Stimulated activated CD8-positive, alpha-beta memory T cell treated with anti-CD3 and anti-CD28 coated beads, Interleukin-7, amount 100 ng/mL, for 24 hours (primary cell): ENCODE measurements at places on chromosomes 12 and 14.

- DNase-seq = no peak
Observed at GRCh38 chr12:31929027-31929526, 30.1 kb upstream of the RESF1 start.

DNA sequence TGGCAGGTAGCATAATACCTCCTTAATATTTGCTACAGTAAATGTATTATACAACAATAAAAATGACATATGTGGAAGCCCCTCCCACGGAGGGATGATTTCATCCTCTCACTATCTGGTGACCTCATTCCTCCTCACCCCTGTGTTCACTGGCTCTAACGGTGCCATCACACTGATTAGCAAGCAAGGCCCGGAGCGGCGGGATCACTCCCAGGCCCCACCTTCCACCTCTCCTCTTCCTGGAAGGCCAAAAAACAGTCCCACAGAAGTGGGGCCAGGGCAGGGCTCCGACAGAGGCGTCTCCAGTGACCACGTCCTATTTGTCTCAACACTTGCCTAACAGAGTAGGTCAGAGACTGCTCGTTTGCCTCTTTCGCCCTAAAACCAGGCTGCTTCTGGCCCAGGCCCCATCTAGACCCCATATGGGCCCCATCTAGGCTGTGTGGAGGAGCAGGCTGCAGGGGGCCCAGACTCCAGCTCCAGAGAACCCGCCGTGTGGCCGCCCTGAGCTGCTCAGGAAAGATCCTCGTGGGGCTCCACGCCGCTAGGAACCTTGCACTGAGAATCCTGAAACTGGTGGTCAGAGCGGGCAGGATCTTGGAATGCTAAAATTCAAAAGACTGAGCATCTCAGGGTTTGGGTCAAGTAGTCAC, 3.7 kb downstream of the SELPLG start:
- DNase-seq = no peak

- DNase-seq = no peak
Observed at GRCh38 chr12:14665354-14666348, 30.7 kb downstream of the GUCY2C start.

DNA sequence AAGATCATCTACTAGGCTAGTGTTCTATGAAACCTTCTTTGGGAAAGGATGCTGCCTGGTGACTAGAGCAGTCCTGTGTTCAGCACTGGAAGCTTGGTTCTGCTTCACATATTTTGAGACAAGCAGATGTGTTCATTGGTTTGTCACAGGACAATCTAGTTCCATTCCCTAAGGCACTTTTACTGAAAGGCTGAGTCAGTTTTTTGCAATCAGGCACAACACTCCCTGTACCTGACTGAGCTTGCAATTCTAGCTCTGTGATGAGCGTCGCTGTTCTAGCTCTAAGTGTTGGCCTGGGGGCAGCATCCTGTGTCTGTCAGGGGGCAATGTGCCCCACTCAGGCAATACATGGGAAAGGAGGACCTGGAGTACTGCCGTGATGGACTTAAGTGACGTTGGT, 144.4 kb downstream of the CAND1 start:
- DNase-seq = no peak

DNA sequence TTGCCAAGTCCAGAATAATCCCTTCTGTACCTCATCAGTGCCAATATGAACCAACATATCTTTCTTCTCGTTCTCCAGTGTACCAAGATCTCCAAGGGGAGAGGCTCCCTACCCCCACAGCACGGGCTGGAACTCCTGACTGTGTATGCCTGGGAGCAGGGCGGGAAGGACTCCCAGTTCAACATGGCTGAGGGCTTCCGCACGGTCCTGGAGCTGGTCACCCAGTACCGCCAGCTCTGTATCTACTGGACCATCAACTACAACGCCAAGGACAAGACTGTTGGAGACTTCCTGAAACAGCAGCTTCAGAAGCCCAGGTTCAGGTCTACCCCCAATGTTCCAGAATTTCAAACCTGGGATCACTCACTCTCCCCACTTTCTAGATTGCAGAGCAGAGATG, 10.5 kb upstream of the OAS2 start:
- no peak for DNase-seq

DNA sequence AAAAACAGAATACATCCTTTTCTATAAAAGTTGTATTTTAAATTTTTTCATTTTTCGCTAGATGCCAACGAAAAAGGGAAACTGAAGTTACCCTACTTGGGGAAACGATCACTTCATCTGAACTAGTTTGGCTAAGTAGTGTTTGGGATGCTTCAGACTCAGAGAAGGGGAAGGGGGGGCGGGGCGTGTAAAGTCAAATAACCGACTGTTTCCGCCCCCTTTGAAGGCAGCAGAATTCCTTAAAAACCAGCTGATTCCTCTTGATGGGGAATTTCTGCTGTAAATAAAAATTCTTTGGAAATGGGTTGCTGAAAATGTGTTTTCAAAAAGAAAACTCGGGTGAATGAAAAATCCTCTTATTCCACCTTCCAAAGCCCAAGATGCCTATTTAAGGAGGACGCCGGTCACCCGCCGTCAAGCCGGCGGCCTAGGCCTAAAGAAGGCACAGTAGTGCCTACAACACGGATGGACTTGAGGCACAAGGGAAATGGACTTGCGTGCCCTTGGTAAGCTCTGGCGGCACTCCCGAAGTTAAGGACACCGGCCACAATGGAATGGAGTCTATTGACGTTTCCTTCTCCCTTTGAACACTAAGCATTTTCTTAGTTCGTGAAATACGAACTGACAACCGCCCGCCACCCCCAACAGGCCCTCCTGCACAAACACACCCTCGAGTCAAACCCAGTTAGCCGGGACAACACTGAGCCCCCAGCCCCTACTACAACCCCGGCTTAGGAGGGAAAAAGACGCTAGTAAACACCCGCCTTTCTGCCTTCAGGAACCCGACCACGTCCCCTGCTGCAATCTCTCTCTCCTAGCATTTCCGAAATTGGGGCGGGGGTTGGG, 1.9 kb downstream of the ATXN2 start:
- no peak for DNase-seq

DNA sequence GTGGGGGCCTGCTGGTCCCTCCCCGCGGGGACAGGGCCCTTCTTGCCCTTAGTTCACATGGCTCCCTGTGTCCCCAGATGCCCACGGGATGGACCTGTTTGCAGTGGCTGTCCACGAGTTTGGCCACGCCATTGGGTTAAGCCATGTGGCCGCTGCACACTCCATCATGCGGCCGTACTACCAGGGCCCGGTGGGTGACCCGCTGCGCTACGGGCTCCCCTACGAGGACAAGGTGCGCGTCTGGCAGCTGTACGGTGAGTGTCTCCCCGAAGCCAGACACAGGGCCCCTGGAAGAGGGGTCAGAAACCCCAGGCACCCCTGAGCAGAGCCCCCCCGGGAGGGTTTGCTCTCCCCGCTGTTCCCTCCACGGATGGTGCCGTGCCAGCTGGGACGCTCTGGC, 13.4 kb downstream of the MMP17 start:
- DNase-seq = no peak

GRCh38 chr14:56554301-56554700, 25.3 kb upstream of the TMEM260 start:
- DNase-seq = no peak
